SW 1271 (cell line): ENCODE measurements at places on chromosomes 3 and 15.

- DNase-seq, result no peak
Measured at GRCh38 chr15:92153620-92154019, 240.1 kb upstream of the ST8SIA2 start.

DNA sequence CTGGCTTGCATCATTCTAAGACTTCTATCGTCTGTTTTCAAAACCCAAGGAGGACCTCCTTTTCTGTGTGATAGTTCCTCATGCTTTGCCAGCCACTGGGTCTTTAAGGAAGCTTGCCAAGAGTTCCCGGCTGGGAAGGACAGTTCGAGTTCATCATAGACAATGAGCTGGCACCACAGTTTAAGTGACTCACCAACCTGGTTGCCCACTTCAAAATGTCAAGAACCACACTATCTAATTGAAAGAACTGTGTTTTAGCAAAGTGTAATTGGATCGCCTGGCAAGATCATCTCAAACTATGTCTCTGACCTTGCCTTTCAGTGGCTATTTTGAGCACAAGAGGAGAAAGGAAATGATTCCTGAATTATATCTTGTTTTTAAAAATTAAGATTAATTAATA, 27.9 kb downstream of the SOX2 start:
- DNase-seq, result no peak

- no peak for DNase-seq
Measured at GRCh38 chr3:37910671-37911400, 49.2 kb downstream of the CTDSPL start.

DNA sequence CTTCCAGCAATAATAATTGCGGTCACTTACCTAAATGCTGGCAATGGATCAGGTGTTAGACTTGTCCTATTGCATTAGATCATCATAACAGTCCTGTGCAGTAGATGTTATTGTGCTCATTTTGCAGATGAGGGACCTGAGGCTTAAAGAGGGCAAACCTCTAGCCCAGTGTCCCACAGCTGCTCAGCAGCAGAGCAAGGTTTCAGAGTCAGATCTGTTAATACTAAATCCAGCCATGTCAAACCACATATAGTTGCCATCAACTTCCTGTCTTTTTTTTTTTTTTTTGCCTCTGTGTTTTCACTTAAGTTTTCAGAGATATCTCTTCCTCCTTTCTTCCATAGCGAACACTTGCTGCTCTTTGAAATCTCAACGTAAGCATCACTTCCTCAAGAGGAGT, 12.1 kb downstream of the FEZF2 start:
- DNase-seq, result no peak

DNA sequence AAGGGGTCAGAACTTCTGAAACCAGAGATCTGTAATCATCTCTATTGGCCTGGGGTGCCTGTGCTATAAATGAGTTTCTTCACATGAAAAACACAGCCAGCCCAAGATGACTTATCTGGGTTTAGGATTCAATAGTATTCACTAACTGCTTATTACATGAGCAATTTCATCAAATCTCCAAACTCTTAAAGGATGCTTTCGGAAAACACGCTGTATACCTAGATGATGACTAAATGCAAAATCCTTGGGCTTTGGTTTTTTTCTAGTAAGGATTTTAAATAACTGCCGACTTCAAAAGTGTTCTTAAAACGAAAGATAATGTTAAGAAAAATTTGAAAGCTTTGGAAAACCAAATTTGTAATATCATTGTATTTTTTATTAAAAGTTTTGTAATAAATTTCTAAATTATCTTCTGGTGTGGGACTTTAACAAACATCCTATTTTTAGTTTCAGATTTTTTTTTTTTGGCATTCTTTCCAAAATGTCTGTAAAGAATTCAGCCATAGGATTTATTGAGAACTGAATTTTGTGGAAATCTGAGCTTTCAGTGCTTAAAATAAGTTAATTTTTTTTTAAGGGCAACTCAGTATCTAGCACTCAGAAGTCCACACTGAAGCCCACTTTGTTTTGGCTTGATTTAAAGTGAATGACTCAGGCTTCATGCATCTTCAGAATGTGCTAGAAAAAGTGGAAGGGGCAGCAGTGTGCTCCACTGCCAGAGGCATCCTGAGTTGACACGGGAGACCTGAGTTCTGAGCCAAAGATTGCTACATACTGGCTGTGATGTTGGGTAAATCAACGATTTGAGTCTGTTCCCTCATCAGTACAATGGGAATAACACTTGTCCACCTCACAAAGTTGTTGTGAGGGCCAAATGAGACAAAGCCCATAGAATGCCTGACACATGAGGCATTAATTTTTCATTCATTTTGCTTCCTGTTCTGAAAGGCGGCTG, 18.7 kb downstream of the TMEM43 start:
- peak; percentile 89 for DNase-seq

- no peak for DNase-seq
Measured at GRCh38 chr3:124772081-124772831, 42.0 kb downstream of the UMPS start.

- no peak for DNase-seq
Measured at GRCh38 chr15:59354417-59355031, 18.1 kb downstream of the MYO1E start.

DNA sequence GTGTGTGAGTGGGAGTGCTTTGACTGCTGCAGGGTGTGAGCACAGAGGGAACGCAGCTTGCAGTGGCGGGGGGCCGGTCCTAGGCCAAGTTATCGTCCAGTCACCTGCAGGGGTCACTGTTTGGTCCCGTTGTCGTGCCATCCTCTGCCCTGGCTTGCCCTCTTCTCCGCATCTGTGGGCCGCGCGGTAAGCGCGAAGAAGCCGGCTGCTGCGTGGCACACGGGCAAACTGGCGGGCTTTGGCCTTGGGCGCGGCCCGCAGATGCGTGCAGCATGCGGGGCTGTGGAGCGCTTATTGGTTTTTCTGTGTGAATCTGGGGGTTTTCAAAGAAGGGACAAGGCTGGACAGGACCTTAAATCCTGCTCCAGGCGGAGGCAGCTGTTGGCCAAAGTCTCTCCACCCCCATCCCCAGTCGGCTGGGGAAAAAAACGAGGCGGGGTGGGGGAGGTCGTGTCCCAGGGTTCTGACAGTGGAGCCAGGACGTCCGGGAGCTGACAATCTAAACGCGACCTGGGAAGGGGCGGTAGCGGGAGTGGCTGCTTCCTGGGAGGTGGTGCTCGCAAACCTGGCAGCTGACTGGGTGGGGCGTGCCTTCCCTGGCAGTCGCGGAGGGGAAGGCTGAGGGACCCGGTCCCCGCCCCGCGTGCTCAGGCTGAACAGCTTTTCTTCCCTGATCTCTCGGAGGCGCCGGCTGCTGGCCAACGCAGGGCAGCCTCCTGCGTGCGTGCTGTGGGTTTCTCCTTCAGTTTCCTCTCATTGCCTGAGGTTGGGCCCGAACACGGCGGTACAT, 39.7 kb upstream of the VEPH1 start:
- DNase-seq, result no peak

- no peak for DNase-seq
Measured at GRCh38 chr15:68389936-68390817, 41.8 kb downstream of the ITGA11 start.

- no peak for DNase-seq
Measured at GRCh38 chr3:115363071-115363470, 216.0 kb upstream of the ZBTB20 start.

GRCh38 chr15:85598718-85599398, 195.9 kb downstream of the KLHL25 start:
- DNase-seq, result no peak

DNA sequence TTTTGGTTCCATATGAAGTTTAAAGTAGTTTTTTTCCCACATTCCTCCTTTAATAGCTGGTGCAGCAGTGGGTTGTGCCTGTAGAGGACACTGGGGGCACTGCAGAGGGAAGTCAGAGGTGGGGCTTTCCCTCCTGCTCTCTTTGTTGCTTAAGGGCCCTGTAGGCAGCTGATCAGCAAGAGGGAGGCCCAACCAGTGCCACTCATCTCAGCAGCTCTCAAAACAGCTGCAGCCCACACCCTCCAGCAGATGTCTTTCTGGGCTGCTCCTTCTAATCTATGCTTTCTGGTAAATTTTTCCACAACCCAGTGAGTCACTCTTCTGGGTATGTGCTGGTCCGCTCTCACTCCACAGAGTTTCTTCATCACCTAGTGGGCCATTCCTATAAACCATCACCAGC, 263.8 kb downstream of the FEZF2 start:
- peak; percentile 33 for DNase-seq

DNA sequence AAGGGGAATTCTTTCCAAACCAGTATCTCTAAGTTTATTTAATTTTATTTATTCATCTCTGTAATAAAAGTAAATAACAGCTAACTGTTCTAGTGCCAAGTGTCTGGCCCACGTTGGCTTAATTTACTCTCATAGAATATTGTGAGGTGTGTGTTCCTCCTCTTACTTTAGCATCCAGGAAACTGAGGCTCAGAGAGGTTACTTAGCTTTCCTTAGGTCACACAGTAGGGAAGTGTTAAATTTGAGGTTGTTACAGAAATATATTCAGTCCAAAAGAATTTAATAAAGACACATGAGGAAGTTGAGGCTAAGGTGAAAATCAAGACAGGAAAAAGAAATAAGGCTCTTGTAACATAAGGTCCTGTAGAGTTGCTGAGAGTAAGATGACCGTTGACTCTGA, 84.4 kb upstream of the MRPS22 start:
- no peak for DNase-seq

- DNase-seq, result no peak
Measured at GRCh38 chr3:108546247-108546646, 35.9 kb upstream of the MYH15 start.

GRCh38 chr3:14123308-14124222, 1.1 kb downstream of the CHCHD4 start:
- DNase-seq, result no peak

DNA sequence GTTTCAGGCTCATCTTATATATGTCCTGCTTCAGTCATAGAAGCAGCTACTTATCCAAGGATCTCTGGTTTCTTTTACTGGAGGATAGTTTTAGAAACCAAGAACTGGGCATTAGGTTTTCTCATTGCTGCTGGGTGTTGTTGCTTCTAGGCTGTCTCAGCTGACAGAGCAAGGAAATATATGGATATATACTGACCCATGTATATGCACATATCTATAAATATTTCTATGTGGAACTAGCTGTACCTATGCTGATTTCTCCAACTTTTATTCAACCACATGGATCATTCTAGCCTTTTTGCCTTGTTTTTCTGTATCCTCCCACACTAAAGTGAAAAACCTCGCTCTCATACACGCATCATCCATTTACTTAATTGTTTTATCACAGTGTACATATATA, 64.2 kb downstream of the TP63 start:
- DNase-seq, result no peak

DNA sequence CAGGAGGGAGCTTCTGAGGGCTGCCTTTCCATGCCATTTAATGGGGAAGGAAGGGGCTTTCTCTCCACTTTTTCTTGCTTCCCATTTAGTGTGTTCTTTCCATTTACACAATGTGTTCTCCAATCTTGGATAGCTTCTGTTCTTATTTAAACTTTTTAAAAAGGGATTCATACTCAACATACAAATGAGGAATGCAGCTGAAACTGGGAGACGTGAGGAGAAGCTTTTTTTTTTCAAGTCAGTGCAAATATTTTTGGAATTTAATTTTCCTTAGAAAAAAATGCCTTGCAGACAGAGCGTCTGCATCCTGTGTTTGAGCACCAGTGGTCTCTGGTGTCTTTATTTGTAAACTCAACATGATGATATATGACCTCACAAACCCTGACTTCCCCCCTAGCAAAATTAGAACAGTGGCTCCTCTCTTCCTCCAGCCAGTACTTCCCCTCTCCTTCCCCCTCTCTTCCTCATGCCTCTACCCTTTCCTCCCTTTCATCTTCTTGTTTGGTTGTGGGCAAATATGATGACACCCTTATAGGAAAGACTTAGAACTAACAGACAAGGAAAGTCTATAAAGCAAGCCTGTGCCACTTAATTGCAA, 48.1 kb upstream of the PCSK6 start:
- DNase-seq, result no peak

DNA sequence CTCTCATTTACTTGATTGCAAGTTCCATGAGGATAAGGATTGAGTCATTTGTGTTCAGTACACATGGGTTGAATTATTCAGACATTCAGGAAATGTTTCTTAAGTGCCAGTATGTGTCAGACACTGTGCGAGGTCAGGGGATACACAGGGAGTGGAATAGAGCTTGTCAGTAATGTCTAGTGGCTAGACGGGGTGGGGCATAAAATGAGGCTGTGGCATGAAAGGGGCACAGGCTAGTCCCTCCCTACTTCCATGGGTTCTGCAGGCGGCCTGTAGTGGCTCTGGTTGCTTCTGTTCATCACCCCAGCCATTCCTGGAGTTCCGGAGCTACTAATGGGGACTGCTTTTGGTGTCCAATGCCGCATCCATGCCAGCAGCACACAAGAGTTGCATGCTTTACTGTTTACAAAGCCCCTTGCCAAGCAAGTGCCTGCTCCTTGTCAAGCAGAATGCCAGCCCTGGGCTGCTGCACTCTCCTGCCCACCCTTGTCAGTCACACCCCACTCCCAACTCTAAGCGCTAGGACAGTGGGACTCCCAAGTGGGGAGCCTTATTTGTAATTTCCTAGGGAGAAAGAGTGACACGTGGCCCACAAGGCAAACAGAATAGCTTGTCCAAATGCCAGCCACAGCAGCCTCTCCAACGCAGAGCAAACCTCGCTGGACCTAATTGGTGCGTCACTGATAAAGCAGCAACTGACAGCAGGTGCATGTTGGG, 70.8 kb downstream of the RAB11A start:
- DNase-seq, result no peak

GRCh38 chr3:40718209-40718608, 193.4 kb downstream of the ZNF621 start:
- no peak for DNase-seq

DNA sequence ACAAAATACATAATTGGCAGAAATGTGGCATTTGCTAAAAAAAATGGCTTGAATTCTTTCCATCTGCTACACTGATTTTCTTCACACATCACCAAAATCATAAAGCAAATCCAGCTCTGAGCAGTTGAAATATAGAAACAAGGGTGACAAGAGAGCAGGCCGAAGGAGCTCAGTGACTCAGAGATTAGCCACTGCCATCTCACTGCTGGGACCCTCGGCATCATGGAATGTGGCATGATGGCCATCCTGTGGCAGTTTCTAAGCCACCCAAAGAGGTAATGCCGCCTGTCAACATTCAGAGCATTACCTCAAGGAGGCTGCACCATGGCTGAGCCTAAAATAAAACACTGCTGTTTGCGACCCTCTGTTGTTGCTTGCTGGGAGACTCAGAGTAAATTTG, 80.5 kb upstream of the OSBPL11 start:
- no peak for DNase-seq
